ENCODE measurements at places on chromosomes 7 and 10.

- no peak for DNase-seq
These were observed 1.5 kb downstream of the HDAC9 start for GRCh38 chr7:18497082-18497481.

DNA sequence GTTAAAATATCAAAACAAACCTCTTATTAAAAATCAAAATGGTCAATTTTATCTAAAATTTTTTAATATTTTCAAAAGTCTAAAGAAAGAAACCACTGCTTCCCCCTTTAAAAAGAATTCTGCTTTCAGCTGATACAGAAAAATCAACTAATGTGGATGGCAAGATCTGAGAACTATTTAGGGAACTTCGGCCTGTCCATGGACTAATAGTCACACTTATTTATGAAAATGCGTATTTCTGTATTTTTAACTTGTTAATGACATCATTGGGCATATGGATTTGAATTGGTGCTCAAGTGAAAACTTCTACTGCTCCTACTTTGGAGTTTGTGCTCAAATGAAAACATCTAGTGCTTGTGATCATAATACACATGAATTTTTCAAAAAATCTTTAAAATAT lies 31.9 kb downstream of the RNLS start:
- DNase-seq: no peak

DNA sequence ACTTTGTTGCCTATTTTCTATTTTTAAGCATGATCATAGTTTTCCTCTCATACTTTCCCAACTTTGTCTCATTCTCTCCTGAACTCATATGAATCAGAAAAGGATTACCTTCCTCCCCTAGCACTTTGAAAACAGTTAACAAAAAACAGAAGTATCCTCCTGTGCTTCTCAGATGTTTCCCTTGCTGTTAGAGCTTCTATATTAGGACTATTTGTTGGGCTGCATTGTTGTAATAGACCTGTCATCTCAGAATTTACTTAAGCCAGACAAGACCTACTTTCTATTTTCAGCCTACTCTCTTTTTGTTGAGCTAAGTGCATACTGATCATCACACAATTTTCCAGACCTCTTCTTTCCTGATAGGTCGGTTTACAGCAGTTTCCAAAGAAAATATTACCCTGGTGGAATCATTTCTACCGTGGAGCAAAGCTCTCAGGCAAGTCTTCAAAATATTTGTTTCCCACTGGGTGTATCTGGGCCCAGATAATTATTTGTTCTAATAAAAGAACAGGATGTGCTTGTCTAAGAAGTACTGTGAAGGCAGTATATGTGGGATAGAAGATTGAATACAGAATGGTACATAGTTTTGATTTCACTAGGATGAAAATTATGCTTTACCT lies 411.9 kb upstream of the KLF6 start:
- DNase-seq: no peak

DNA sequence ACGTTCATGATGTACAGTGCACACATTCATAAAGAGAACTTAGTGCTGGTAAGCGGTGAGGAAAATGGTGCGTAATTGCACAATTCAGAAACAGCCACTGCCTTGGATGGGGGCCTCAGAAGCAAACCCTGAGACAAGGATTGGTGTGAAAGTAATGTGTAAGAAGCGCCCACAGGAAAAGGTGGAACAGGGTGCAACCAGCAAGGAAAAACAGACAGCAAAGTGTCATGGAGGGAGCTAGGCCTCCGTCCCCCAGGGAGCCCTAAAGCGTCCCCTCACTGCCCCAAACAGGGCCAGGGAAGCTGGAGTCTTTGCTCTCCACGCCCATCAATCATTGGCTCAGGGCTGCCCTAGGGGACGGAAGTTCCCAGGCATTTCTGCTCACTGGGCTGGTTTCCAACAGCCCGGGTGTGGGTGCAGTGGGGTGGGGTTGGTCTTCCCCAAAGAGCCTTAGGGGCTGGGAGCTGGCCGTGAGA lies 9.6 kb upstream of the C10orf105 start:
- DNase-seq: no peak

DNA sequence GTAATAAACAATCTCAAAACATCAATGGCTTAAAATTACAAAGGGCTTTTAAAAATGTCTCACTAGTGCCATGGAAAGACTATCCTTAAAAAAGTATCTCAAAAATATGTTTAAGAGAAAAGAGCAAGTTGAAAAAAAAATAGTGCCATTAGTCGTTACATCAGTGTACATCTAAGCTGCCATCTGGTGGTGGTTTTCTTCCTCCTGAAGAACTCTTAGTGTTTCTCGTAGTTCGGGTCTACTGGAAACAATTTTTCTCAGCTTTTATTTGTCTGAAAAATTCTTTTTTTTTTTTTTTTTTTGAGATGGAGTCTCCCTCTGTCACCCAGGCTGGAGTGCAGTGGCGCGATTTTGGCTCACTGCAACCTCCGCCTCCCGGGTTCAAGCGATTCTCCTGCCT lies 5.9 kb upstream of the GARIN1A start:
- no peak for DNase-seq

DNA sequence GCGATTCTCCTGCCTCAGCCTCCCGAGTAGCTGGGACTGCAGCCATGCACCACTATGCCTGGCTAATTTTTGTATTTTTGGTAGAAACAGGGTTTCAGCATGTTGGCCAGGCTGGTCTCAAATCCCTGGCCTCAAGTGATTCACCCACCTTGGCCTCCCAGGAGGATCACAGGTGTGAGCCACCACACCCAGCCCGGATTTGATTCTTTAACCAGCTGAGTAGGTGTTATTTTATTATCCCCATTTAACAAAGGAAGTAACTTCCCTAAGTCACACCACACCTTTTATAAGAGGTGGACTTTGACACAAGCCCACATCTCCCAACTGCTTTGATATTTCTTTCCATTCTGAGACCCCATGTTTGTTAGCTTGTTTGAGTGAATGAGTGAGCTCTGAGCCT lies 25.0 kb downstream of the SLC25A28 start:
- no peak for DNase-seq
